ELR (cell line): ENCODE measurements at places on chromosomes 11 and 22.
A peak's percentile ranks its signal among the peaks of the same experiment; 100 is the strongest.

DNA sequence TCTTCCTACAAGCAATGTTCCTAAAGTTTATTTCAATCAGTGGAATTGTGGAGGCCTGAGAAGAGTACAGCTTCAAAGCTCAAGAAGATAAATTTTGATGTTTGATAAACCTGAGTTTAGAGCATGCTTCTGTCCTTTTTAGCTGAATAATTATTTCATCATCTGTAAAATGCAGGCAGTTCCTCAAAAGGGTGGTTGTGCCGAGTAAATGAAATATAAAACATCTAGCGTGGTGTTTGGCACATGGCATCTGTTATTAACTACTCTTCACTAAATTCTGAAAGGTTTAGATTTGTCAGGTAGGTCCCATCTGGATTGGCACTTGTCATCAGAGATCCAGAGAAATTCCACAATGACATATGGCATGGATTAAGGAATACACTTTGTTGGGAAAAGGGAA, 155.1 kb downstream of the DDX10 start:
- no peak for DNase-seq

GRCh38 chr22:36480941-36481392, 473 bp downstream of the TXN2 start:
- no peak for DNase-seq

DNA sequence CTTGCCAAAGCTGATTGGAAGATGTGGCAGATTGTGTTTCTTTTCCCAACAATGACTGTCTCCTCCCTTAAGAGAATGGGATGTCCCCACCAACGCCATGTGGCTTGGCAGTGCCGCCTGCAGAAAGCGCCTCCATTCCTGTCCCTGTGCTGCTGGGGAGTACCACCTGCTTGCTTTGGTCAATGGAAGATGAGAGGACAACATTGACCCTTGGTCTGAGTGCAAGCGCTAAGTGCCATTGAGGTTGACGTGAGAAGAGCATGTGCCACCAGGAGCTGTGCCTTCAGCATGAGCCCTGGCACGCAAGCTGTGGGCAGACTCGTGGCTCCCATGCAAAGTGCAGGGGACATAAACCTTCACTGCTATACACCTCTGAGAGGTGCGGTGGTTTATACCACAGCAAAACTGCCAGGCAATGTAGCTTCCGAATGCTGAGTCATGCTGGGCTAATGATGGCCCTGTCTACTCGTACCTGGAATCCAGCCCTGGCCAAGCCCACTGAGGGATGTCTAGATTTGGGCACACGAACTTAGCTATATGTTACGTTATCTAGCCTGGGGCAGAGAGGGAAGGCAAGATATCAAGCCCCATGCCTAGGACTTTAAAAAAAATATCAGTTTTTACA, 41.9 kb downstream of the MYEOV start:
- no peak for DNase-seq

GRCh38 chr11:67265633-67266448, 432 bp upstream of the GRK2 start:
- peak; percentile 65 for DNase-seq

- no peak for DNase-seq
These were observed 20.1 kb upstream of the SPTBN2 start for GRCh38 chr11:66749091-66749490.

GRCh38 chr11:62450543-62451240, 31.9 kb downstream of the SCGB1A1 start:
- DNase-seq = no peak

DNA sequence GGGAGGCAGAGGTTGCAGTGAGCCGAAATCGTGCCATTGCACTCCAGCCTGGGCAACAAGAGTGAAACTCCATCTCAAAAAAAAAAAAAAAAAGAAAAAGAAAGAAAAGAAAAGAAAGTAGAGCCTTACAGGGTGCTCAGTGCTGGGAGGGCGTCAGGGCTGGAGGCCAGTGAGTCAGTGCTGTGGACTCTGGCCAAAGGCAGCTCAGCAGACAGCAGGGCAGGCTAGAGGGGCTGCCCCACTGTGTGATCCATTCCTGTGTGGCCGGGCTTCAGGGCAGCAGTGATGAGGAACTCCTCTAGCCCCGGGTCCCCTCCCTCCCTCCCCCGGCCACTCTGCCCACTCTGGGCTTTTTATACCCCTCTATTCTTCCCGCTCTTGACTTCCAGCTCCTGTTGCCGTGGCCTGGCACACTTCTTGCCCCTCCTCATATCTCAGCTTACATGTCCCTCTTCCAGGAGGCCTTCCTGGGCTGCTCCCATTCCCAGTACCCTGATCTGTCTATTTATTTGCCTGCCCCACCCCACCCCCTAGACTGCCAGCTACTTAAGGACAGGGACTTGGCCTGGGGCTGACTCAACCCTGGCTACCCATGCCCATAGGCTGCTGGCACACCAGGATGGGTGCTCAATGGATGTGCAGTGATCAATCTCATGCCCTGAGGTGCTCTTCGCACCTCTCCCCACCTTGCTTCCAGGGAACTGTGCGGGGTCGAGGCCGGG, 10.1 kb downstream of the SYT12 start:
- peak; percentile 91 for DNase-seq

- peak; percentile 75 for DNase-seq
These were observed 18.5 kb downstream of the SPECC1L start for GRCh38 chr22:24289114-24289513.

DNA sequence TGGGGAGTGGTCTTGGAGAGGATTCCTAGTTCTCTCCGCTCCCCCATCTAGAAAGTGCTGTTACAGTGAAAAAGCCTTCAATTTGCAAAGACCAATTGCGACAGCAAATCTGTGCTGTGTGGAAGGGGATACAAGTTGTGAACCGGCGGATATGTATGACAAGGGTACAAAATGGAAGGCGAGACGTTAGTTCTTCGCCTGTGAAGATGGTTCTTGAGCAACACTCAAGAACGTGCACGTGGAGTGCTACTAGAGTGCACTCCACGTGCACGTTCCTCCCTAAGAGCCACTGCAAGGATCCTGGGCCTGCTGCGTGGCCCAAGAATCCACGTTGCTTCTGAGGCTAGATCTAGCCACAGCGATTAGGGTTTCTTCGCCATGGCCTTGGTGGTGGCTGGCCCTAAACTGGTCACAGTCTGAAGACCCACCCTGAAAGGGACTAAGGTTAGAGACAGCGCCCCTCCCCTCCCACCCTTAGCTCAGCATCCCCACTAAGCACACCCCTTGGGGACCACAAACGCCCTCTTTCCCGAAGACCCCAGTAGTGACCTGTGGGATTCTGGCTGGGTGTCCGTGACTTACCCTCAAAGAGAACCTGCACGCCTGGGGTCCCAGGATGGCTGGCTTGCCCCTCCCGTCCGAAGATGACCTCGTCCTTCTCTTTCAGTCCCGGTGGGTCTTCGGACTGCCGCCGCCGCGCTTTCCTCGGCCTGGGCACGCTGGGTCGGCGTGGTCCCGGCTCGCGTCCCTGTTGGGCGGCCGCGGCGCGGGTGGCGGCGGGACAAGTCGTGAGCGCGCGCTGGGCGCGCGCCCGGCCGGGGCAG, 519 bp upstream of the PDE3B start:
- DNase-seq = no peak

- DNase-seq = no peak
These were observed 3.0 kb upstream of the SORL1 start for GRCh38 chr11:121449123-121449522.

DNA sequence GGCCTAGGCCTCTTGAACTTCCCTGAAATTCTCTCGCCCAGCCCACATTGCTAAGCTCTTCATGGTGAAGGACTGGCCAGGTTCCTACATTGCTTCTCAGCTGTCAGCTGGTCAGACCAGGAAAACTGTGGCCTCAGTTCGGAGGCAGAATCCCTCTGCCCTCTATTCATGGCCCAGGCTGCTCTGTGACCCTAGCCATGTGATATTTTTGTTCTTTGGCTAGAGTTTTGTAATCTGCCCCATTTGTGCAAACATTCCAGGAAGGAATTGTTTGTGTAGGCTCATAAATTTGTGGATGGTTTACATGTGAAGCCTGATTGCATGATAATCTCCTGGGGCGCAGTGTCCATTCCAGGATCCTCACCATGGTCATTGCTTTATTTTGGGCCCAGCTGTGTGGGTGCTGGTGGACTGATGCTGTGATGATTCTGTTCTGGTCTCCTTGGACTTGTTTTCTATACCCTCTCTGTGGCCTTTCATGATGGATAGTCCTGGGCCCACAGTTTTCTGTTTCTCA, 149.1 kb upstream of the E2F8 start:
- no peak for DNase-seq

DNA sequence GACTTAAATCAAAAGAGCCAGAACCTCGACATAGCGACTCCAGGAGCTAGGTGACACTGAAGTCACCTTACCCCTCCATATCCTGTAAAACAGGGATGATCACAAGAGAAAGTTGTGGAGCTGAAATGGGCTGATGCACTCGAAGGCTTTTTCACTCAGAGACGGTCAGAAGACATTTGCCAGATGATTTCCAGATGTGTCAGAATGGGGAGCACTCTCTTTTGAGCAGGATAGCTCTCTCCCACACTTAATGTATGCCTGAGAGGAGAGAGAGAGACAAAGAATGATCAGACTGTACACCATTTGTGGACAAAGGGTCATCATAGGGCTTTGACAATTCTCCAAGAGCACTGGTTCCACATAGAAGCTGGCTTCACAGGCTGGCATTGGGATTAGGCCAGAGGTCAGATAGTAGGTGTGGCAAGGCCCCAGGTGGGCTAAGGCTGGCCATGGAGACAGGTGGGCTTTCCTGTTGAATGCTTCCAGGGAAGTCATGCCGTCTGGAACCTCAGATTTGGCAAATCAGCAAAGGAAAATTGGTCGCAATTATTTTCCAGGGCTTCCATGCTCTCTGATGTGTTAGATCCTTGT, 42.3 kb upstream of the ETS1 start:
- no peak for DNase-seq

- DNase-seq = no peak
These were observed 72.4 kb upstream of the ISX start for GRCh38 chr22:34993548-34993947.

- no peak for DNase-seq
These were observed 16.8 kb downstream of the GNB1L start for GRCh38 chr22:19837915-19838314.

- no peak for DNase-seq
These were observed at the start of gene NXPE1 for GRCh38 chr11:114559425-114560310. Gene NXPE1 (minus strand): TSS chr11:114559881. CDS start chr11:114551201, 8,680 bp downstream.

DNA sequence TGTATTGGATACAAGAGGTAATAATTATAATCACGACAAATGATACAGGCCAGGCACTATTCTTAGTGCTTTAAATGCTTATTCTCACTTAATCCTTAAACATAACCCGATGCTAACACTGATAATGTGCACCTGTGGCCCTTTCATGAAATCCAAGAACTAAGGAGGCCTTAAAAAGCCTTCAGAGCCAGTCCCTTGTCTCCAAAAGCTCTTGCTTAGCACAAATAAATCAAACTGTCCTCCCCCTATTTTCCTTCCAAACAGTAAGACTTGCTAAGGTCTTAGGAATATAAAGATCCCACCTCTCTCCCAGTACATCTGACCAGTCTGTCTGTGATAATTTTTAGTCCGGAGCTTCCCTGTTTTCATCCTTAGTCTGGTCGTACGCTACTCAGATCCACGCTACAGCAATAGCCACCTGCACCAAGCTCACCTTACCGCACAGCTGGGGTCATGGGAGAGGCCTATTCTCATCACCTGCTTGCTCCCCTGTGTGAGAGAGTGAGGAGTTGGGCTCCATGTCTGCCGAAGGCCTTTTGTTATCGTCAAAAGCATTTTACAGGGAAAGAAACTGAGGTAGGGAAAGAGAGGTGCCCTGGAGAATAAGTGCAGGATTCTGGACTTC, 16.9 kb downstream of the FXYD6 start:
- DNase-seq = no peak

GRCh38 chr11:131042041-131042390, 125.7 kb upstream of the SNX19 start:
- DNase-seq = no peak

GRCh38 chr11:47589584-47589976, 3.1 kb downstream of the FAM180B start:
- DNase-seq = no peak
